ENCODE measurements at places on chromosomes 12 and 14. TPM values are rescaled to one million over a fixed set of nuclear protein-coding genes. Genes with fewer than 3 reads are reported as not detected.
A peak's percentile ranks its signal among the peaks of the same experiment; 100 is the strongest.

The CALCOCO1 gene
- 8.1 TPM for total RNA-seq

The PKP2 gene
- total RNA-seq, result 0.26 TPM

- no peaks in the 10 kb centered on the region for H3K36me3 ChIP-seq
- no peak overlapping the region for H3K27ac ChIP-seq
- DNase-seq, result no peak
- H3K4me1 ChIP-seq, result no peaks in the 10 kb centered on the region
- H3K27me3 ChIP-seq, result no peaks in the 10 kb centered on the region
These were observed 4.4 kb upstream of the KRT85 start for GRCh38 chr12:52371716-52372115.

The RASSF8 gene
- total RNA-seq, result 0.81 TPM

DNA sequence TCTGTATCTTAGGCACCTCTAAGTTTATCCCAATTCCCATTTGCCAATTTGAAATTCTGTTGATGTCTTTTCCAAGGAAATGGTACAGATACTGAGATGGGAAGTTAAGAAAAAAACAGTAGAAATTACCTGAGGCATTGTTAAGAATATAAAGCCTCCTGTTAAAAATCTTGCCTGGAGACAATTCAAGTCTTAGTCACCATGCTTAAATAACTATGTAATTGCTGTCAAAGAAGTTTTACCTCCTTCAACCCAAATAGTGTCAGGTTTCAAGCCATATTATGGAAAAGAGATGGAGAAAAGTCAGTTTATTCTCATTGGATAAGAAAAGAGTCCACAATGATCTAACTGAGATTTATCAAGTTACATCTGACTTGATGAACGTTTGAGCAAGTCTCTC lies 974.7 kb downstream of the GALC start:
- no peak overlapping the region for H3K27ac ChIP-seq
- DNase-seq, result no peak
- H3K4me3 ChIP-seq, result no peak overlapping the region

GRCh38 chr12:110355073-110355472 lies 48.4 kb downstream of the ANAPC7 start:
- DNase-seq, result peak; percentile 59
- peaks cover 2% of the 10 kb centered on the region for H3K27me3 ChIP-seq
- no peak overlapping the region for H3K27ac ChIP-seq
- H3K36me3 ChIP-seq, result peaks cover 4% of the 10 kb centered on the region
- no peak overlapping the region for H3K4me3 ChIP-seq
- H3K4me1 ChIP-seq, result peaks cover 13% of the 10 kb centered on the region

DNA sequence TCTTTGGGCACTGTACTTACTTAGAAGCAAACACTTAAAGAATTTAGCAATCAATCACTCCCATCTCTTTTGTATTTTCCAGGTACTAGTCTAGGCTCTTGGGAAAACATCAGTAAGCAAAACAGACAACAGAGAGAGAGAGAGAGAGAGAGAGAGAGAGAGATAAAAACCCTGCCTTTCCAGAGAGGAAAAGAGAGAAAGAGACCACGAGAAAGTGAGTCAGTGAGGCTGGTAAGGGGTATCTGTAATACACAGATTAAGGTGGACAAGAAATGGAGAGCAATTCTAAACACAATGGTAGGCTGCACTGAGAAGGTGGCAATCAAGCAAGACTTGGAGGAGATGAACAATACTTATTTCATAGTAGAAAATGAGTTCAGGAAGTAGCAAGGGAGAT lies 119.9 kb upstream of the OVCH1 start:
- no peaks in the 10 kb centered on the region for H3K4me1 ChIP-seq
- peaks cover 4% of the 10 kb centered on the region for H3K27me3 ChIP-seq
- no peaks in the 10 kb centered on the region for H3K36me3 ChIP-seq
- no peak for DNase-seq

GRCh38 chr14:91263329-91263728 lies 18.8 kb upstream of the GPR68 start:
- no peak overlapping the region for H3K27ac ChIP-seq
- peak; percentile 18 for DNase-seq
- H3K4me1 ChIP-seq, result peaks cover 52% of the 10 kb centered on the region

The MDGA2 gene
- not detected for total RNA-seq
